SK-N-SH (cell line): ENCODE measurements at places on chromosomes 16 and 17. TPM values are rescaled to one million over a fixed set of nuclear protein-coding genes. Genes with fewer than 3 reads are reported as not detected.

Gene ICAM2
- 0.08 TPM in 1 of 2 replicates, not detected in the other for polyA plus RNA-seq

Gene CDH11
- polyA plus RNA-seq: 269 and 278 TPM in 2 replicates

Gene TNFSF12
- 31.1 and 47.6 TPM in 2 replicates for polyA plus RNA-seq

Gene OTOP3
- not detected in 2 replicates for polyA plus RNA-seq

Gene HOXB6
- not detected in 2 replicates for polyA plus RNA-seq

Gene TBL3
- 36.7 and 37.1 TPM in 2 replicates for polyA plus RNA-seq

- no peak for DNase-seq
Measured at GRCh38 chr16:31477220-31478216, 5.4 kb upstream of the SLC5A2 start.

- no peak for DNase-seq
Measured at GRCh38 chr17:47757386-47757785, 24.4 kb downstream of the TBX21 start.

DNA sequence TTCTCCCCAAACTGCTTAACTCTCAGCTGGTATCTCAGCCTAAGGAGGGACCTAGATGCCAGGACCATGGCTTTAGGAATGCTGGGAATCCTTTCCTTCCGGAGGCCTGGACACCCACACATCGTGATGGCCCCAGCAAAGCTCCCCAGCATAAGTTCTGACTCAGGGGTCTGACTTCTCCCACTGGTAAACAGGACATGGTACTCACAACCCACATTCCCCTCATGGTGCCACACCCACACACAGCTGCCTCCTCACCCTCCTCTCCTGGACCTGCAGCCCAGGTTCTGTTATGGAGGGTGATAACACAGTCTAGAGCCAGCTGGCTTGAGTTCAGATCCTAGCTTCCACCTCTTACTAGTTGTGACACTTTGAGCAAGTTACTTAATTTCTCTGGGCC is 719 bp upstream of the RNF227 start:
- no peak for DNase-seq

GRCh38 chr16:22888791-22889190 is 74.8 kb downstream of the HS3ST2 start:
- no peak for DNase-seq

DNA sequence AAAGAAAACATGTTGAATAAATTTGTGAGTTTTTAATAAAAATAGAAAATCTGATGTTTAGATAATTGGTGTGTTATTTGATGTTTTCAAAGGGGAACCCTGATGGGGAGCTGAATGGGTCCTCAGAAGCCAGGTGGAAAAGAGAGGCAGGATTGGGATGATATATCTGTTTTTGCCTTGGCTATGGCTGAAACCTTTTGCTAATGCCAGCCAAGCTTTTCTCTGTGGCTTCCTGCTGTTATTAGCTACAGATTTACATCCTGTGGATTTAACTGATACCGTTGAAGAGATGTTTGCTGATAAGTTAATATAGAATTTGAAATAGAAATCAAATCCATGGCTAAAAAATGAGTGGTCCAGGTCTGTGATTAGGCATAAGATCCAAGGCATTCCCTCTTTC is 4.2 kb upstream of the AATF start:
- DNase-seq: no peak

DNA sequence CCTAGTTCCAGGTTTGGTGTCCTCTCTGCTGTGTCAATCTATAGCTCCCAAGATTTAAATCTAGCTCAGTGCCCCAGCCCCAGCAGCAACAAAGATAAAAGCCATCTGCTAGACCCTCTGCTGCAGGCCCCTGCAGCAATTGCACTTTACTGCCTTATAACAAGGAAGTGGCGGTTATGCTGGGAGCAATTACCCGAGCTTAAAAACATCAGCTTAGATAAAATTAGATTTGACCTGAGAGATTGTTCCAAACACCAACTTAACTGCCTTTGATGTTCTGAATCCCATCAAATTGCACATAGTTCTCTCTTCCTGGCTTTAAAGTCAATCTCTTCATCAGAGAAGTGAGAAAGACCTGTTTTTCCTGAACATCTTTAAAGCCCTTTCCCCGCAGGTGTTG is 62.4 kb upstream of the SHISA6 start:
- DNase-seq: peak; percentile 50

DNA sequence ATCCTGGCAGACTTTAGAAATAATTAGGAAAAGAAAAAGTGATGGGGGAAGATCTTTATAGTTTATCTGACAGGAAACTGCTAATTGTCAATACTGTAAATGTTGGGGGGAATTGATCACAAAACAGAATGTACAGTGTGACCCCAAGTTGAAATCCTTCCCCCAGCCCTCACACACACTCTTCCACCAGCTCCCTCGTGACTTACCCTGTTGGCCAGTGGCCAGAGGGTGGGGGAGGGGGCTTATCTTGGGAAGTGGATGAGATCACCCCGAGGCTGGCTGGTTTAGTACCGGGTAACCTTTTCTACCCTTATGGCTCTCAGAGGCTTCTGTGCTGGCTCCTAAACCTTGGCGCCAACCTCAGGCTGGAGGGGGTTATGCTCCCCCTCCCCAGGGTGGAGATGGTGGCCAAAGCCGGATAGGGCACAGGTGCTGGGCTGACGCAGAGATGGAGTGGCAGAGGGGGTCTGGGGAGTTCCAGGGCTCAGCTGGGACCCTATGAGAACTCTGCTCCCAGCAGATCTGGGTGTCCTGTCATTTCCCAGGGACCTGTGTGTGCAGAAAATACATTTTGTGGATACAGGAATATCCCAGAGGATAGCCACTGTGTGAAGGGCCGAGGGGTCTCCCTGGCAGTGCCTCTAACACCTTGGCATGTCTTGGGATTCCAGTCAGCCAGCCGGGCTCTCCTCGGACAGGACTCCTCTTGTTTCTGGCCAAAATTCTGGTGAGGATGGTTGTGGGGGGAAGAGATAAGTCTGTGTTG is 18.6 kb downstream of the CDH16 start:
- peak; percentile 81 for DNase-seq
